ENCODE measurements at places on chromosomes 12 and 14. TPM values are rescaled to one million over a fixed set of nuclear protein-coding genes. Genes with fewer than 3 reads are reported as not detected.

The PMCH gene
- total RNA-seq: not detected

- DNase-seq: no peak
These were observed 226.4 kb upstream of the AMIGO2 start for GRCh38 chr12:47306130-47306529.

GRCh38 chr12:93243689-93244513 is 133.8 kb upstream of the NUDT4 start:
- no peak for DNase-seq

GRCh38 chr12:49264466-49264872 is 413 bp upstream of the TUBA1C start:
- no peak for DNase-seq

The PLA2G1B gene
- not detected for total RNA-seq

DNA sequence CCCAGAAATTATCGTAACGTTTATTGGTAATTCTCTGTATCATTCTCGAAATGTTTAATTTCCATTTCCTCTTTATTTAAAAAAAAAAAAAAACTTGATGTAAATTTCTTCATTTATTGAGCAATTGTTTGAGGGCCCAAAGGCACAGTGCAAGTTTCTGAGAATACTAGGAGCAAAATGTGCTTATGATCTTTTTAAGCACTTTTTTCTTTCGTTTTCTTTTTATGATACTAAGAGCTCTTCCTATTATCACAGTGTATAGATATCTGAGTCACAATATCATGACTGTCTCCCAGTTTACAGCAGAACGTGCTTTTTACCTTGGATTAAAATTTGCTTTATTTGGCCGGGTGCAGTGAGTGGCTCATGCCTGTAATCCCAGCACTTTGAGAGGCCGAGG is 5.6 kb downstream of the ATP2A2 start:
- DNase-seq: no peak

DNA sequence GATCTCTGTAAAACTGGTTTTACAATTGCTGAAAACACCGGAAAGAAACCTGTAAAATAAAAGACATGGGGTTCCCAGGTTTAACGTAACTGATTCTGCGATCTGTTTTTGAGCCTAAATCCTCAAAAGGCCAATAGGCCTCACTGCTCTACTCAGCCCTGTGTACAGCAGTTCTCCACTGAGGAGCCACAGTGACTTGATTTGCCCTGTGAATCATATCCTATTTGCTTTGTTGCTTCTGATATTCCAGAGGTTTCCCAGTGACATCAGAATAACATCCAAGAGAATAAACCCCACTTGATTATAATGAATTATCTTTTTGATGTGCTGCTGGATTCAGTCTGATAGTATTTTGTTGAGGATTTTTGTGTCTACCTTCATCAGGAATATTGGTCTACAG is 27.5 kb downstream of the MDM1 start:
- no peak for DNase-seq

The LTB4R2 gene
- 2.3 TPM for total RNA-seq
